ENCODE measurements at places on chromosomes 4 and X. TPM values are rescaled to one million over a fixed set of nuclear protein-coding genes. Genes with fewer than 3 reads are reported as not detected.

CCDC149 gene
- 21.3 TPM for total RNA-seq

MAGEB1 gene
- total RNA-seq, result not detected

CFAP99 gene
- total RNA-seq, result not detected

DNA sequence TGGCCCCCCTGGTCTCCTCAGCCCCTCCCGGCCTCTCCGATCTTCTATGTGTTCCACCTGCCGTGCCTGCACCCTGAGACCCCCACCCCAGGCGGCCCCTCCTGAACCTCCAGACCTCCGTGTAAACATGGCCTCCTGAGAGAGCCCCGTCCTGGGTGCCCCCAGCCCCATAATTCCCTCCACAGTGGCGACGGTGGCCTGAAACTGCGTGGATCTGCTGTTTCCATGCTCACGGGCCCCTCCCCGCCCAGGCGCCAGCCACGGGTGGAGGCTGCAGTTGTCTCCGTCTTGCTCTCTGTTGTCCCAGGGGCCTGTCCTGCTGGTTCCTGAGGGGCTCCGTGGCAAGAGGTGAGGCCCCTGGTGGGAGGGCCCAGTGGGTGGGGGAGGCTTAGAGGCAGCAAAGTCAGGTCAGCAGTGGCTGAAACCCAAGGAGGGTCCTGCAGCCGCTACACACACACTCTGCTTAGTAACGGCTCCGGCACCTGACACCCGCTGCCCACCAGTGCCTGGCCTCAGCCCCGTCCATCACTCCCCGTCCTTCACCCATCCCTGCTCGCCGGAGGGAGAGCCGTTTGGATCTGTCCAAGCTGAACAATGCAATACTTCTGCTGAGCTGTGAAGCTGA is 75.8 kb downstream of the FAM53A start:
- peak; percentile 48 for DNase-seq
- peaks cover 31% of the 10 kb centered on the region for H3K27me3 ChIP-seq
- H3K4me3 ChIP-seq, result no peak overlapping the region
- no peaks in the 10 kb centered on the region for H3K36me3 ChIP-seq
- no peak overlapping the region for H3K27ac ChIP-seq

DNA sequence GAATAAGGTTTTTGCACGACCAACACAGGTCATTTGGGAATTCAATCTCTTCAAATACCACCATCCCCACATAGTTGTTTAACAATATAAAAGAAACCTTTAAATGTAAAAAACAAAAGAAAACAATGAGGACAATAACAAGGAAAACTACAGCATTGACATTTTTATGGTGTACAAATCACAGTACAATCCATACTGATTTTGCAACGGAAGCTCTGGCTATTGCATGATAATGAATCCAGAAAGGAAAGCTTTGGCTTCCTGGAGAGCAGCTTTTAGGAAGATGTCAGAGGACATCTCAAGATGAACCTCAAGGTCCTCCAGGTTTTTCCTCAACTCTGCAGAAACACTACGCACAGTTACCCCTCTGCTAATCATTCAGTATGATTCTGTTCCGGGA is 111.5 kb upstream of the MYOZ2 start:
- peaks cover 52% of the 10 kb centered on the region for H3K4me1 ChIP-seq
- DNase-seq, result no peak
- H3K4me3 ChIP-seq, result no peak overlapping the region
- no peaks in the 10 kb centered on the region for H3K27me3 ChIP-seq
- no peaks in the 10 kb centered on the region for H3K36me3 ChIP-seq

DNA sequence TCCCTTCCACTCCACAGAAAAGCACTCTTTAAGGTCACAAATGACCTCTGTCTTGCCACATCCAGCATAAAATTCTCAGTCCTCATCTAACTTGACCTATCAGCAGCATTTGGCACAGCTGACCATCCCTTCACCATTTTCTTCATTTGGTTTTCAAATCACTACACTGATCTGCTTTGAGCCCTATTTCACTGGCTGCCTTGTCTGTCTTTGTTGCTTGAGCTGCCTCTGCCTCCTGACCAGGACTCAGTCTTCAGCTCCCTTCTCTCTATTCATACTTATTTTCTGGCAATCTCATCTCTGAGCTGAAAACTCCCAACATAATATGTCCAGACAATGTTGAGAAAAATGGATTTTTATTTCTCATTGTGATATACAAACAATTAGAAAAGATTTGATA is 27.7 kb upstream of the PDE5A start:
- no peaks in the 10 kb centered on the region for H3K36me3 ChIP-seq
- no peak for DNase-seq
- no peak overlapping the region for H3K4me3 ChIP-seq
- H3K4me1 ChIP-seq, result no peaks in the 10 kb centered on the region

Data from sigmoid colon (tissue), 7 donors.